ENCODE measurements at places on chromosomes 2 and 18.
A peak's percentile ranks its signal among the peaks of the same experiment; 100 is the strongest.

GRCh38 chr2:217736776-217737550, 265.8 kb downstream of the TNS1 start:
- no peak for DNase-seq

- no peak for DNase-seq
These were observed 631.5 kb downstream of the NYAP2 start for GRCh38 chr2:226030788-226031646.

GRCh38 chr2:136324966-136325365, 207.0 kb upstream of the CXCR4 start:
- no peak for DNase-seq

DNA sequence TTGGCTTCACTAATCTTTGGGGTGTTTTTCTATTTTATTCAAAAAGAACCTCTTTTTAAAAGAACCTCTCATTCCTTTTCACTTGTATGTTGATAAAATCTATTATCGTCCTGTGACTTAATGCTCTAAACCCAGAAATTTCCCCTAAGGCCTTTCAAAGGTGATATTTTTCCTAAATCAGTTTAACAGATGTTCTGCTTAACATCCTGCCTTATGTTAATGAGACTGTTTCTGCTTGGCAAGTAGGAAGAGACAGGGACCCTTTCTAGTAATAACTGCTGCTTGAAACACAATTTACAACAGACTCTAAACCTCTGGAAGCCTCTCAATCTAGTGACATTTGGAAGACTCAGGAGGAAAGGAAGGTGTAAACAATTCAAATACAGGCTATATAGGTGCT, 128.8 kb downstream of the KCNJ3 start:
- no peak for DNase-seq

GRCh38 chr2:174561972-174562370, 35.6 kb downstream of the WIPF1 start:
- DNase-seq: no peak

- no peak for DNase-seq
These were observed 12.6 kb downstream of the NT5DC4 start for GRCh38 chr2:112733456-112733855.

GRCh38 chr2:197121255-197121654, 189.3 kb downstream of the ANKRD44 start:
- no peak for DNase-seq

DNA sequence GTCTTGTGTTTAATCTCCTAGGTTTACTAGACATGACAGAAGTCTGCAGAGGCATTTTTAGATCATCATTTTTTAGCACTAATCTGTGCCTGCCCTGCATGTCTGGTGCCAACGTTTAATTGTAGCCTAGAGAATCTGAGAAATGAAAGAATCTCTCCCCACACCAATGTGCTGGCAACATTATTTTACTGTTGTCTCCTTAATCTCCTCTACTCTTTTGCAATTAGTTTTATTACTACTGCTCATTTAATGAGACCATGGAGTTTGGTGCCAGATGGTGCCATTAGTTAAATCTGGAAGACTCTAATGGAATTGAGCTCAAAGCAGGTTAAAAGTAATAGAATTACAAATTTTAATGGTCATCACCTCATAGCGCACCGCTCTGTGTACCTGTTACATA, 4.0 kb upstream of the SPP2 start:
- DNase-seq: no peak

DNA sequence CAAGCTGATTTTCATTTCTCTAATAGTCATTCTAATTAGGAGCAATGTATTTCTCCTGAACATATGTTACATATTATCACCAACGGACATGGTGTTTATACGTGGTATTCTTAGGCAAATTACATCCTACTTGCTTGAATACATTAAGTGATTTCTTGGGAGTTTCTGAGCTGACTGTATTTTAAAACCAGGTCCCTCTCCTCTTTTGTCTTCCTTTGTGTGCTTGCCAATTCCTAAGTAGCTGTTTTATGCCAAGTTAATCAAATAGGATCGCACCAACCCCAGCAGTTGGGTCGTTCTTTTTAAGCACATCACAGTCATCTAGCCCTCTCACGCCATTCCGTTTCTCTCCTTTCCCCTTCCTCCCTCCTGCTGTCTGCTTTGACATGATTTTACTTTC, 75.4 kb upstream of the MAP2 start:
- no peak for DNase-seq

- DNase-seq: no peak
These were observed 52.8 kb downstream of the INPP5D start for GRCh38 chr2:233112776-233113452.

DNA sequence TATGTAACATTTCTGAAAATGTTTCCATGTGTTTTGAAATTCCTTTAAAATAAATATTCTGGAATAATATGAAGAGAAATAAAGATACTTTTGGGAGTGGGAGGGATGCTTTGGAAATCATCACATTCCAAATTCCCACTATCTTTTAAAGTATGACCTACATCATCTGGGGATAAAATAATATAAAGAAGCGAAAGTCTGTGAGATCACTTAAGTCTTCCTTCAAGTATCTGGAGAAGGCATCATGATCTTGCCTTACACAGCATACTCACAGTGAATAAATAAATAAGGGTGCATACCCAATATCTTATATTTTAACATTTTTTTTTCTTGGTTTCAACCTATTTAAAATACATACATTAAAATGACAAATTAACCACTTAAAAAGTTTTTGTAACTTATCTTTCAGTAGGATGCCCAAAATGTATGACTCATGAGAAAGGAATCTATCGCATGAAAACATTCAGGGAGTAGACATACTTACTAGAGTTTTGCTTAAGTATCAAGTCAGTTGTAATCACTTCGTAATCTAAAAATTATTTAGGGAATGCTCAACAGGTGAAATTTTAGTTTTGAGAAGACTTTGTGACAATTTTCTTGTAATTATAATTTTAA, 248.3 kb upstream of the COL3A1 start:
- no peak for DNase-seq

GRCh38 chr2:46485002-46485401, 5.6 kb downstream of the TMEM247 start:
- no peak for DNase-seq

DNA sequence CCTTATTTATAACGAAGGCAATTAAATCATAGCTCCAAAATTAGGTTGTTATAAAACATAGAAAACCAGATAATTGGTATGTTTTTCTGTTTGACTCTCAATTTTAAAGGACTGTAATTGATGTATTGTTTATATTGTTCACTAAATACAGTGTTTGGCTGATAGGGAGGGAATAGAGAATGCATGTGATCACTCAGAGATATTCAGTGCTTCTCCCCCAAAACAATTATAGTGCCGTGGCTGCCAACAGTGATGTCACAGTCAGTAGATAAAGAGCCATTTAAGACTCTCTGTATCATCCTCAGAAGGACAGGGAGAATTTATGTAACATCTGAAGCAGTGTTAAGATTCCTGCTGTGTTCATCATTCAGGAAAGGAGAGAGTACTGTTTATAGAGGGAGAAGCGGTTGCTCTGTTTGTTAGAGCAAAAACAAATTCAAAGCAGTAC, 69.6 kb downstream of the PHLPP1 start:
- DNase-seq: no peak

GRCh38 chr2:106208874-106209273, 14.8 kb upstream of the UXS1 start:
- DNase-seq: no peak

- DNase-seq: peak; percentile 13
These were observed 33.6 kb upstream of the PTMA start for GRCh38 chr2:231674587-231675338.

DNA sequence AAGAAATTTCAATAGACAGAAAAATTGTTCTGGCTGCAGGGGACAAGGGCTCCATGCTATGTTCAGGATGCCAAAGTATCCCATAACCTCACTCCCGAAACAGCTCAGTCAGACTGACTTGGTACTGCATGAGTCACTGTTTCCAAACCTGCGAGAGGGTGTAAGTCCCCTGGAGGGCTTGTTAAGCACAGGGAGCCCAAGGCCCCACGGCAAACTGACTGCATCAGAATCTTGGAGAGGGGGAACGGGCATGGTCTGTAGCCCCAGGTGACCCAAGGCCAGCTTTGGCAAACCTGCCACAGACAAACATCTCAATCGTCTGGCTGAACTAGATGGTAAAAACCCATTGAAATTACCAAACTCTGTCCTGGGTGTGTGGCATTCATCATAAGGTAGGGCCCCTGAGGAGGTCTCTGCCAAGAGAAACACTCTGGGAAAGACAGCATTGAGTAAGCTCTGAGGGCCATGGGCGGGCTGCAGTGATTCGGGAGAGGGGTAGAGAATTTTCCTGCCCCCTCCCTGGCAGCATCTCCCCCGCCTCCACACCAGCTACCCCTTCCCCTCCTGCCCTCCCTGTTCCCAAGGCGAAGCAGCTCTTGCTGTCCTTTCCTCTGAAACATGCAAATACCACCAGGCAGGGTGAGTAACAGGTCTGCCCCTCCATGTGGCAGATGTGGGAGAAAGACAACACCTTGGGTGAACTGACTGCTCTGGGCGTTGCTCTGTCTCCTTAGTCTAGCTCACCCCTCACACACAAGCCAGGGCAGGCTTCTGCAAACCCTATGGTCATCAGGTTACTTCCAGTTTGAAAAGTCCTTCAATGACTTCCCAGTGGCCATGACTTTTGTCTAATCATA, 274.7 kb upstream of the SIX2 start:
- DNase-seq: no peak

GRCh38 chr2:191675807-191676721, 1.9 kb upstream of the NABP1 start:
- DNase-seq: peak; percentile 30

DNA sequence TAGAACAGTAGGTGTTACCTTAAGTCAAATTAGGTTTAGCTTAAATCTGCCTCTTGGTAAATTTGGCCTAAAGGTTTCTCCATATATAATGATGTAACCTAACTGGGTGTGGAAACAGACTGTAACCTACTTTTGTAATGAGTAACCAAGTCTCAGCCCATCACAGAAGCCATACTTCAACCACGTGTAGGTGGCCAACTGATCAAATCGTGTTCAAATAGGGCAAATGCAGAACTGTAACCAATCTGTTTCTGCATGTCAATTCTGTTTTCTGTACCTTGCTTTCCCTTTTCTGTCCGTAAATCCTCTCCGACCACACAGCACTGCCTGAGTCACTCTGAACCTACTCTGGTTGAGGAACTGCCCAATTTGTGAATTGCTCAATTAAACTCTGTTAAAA, 34.0 kb upstream of the PLA2R1 start:
- no peak for DNase-seq

DNA sequence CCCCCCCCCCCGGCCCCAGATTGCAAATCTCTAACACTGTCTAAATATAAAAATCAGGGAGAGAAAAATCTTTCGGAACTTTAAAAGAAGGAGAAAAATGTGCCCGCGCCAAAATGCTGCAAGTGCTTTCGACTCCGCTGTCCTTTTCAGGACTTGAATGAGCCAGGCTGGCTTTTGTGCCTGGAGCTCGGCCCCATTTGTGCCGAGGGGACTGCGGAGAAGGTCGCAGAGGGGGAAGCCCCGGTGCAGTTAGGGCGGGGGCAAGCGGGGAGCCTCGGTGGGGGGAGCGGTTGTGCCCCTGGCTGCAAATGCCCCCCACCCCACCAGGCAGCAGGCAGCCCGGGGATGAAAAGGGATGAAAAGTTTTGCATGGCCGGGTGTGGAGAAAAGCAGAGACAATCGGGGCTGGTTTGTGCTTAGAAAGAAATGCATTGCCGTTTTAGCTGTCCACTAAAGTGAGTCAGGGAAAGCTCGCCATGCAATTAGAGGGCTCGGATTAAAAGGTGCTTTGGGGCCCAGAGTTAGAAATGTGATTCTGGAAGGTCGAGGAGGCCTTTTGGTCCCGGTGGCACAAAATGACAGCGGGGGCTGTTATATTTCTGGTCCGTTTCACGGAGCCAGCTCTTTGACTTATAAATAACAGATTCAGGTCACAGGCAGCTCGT, 1.6 kb downstream of the INHBB start:
- DNase-seq: no peak
